ENCODE measurements at places on chromosomes 6 and 20.
A peak's percentile ranks its signal among the peaks of the same experiment; 100 is the strongest.

GRCh38 chr6:132236281-132236680 is 165.0 kb downstream of the MOXD1 start:
- no peak for DNase-seq

- peak; percentile 44 for DNase-seq
These were observed 8.6 kb downstream of the ADTRP start for GRCh38 chr6:11769811-11770545.

DNA sequence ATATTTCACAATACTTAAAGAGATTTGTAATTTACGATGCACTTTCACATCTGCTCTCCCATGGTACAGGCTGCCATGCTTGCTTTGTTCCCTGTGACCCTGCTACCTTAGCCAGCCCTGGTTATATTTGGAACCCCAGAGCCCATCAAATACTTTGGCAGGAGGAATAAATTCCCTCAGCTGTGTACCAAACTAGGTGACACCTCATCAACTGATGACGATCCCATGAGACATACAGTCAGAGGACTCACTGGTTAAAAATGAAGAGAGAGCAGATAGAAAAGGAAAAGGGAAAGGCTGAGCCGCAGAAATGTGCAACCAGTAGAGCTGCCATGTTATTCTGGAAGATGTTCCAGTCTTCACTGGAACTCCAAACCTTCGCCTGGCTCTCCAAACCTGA is 120.0 kb downstream of the SIM1 start:
- no peak for DNase-seq

- DNase-seq: no peak
These were observed 496.0 kb upstream of the ADGRB3 start for GRCh38 chr6:68139130-68139529.

DNA sequence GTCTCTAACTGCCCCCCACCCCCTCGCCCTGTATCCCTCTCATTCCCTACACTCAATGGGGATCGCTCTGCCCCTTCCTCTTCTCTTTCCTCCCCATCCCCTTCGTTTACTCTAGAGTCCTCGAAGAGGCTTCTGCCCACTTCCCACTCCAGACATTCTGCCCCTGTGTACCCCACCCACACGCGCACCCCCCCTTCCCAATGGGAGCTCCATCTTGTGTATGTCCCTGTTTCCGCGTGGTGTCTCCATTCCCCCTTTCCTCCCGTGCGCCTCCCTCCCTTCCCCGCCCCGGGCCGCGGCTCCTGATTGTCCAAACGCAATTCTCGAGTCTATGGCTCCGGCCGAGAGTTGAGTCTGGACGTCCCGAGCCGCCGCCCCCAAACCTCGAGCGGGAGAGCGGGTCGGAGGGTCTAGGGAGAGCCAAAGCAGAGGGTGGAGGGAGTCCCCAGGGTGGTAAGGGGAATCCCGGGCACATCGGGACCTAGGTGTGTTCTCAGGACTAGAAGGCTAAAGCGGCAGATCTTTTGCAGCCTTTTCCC is 679 bp upstream of the RING1 start:
- peak; percentile 54 for DNase-seq

DNA sequence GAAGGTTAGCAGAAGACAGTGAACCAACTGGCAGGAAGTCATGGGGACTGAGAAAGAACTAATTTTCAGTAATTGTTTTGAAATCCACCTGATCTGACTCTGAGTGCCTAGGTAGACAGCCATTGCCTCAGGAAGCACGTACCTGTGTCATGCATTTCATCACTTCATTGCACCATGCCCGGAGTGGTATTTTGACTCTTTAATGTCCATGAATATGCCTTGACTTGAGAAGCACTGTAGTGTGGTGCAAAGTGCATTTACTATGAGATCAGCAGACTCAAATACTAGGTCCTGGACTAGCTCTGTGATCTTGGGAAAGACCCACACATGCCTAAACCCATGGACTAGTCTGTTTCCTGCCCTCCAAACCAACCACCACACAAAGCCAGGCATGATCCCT is 370.9 kb upstream of the MARCKS start:
- no peak for DNase-seq

GRCh38 chr6:148525453-148525852 is 182.8 kb downstream of the SASH1 start:
- DNase-seq: no peak

DNA sequence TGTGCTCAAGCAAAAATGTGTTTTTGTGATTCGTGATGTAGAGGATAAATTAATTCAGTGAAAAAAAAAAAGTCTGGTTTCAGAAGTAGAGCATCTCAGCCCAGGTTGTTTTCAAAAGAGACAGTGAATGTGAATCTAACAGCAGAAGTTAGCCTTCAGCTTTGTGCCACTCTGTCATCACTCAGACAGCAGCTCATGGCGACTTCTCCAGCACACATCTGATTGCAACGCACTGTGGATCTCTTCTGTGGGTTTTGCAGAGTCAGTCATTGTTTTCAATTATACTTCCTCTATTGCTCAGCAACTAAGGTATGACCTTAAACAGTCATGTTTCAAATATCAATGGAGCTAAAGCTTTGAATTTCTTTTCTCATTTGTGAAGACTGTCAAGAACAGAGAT is 335.5 kb upstream of the POU3F2 start:
- DNase-seq: no peak

DNA sequence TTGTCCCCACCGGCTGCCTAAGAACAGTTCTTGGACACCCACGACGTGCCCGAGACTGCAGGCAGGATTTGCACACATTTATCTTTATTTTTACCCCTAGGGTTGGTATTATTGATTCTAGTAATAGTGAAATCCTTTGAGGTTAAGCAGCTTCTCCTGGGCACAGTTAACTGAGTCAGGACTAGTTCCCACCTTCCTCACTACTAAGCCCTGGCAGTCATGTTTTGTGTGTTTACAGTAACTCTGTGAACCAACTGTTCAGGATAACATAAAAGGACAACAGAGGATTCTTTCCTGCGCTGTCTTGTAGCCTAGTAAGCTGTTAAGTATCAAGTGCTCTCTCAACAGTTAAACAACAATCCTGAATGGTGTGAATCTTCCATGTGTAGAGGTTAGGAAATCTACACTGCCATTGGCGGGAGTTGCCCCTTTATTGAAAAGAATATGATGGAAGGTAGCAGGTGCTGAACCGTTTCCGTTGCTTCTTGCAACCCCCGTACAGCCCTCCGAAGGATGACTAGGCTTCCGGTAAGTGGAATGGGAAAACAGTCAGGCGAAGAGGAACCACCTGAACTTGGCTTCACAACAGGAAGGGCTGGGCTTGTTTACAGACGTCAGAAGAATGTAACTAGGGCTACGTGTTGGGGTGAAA is 979 bp upstream of the SOD2 start:
- DNase-seq: no peak

DNA sequence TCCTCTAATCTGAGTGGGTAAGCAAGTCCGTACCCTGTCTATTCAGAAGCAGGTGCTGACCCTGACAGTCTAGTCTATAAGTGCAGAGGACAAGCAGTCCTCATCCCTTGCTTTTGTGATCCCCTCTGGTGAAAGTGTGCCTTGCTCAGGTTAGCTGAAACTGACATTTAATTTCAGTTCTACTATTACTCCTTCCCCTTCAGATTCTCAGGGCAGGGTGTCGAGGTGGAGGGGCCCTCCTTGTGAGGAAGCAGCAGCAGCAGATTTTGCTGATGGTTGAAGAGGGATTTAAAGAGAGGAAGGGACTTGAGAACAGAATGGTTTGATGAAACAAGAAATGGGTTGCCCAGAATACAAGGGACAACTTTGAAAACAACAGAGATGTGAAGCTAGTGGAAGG is 309.3 kb downstream of the CLIC5 start:
- DNase-seq: no peak

- peak; percentile 71 for DNase-seq
These were observed 79.6 kb downstream of the RPS12 start for GRCh38 chr6:132893772-132894490.

DNA sequence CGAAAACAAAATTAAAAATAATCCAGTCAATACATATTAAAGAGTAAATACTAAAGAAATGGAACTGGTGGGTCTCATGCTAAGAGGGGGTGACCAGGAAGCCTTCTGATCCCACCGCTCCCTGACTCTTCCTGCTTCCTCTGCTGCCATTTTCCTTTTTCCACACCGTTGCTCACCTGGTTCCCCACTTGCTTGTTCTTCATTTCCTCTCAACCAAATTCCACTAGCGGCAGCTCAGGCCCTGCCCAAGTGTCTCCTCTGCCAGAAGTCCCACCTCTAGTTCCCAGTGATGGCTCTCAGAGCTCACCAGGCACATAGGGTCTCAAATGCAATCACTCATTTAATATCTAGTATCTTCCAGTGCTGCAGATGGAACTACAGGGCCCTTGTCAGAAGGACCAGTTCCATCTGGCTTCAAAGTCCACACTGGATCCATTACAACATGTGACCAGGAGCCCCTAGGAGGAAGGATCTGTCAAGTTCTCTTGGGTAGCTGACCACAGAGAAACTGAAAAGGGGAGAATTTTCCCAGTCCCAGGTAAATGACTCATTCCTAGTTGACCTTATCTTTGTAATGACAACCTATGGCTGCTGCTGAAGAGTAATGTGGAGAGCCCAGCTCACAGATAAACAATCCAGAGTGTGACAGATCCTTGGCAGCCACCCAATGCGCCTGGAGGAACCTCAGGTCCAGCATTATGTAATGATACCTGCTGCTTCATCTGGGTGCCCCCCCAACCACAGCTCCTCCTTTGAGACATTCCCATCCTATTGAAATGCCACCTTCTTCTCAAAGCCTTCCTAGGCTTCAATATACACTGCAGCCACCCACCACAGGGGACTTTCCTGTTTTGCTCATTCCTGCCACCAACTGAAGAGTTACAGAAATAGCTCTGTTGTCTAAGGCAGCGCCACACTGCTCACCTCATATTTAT is 38.2 kb downstream of the ELMO2 start:
- DNase-seq: no peak

DNA sequence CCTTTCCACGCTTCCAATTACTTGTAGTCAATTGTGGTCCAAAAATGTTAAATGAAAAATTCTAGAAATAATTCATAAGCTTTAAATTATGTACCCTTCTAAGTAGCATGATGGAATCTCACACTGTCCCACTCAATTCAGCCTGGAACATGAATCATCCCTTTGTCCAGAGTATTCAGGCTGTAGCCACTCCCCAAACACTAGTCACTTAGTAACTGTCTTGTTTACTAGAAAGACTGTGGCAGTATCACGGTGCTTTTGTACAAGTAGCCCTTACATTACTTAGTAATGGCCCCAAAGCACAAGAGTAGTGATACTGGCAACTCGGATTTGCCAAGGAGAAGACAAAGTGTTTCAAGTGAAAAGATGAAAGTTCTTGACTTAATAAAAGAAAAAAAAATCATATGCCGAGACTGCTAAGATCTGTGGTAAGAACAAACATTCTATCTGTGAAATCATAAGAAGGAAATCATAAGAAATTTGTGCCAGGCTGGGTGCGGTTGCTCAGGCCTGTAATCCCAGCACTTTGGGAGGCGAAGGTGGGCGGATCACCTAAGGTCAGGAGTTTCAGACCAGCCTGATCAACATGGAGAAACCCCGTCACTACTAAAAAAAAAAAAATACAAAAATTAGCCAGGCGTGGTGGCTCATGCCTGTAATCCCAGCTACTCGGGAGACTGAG is 168.5 kb upstream of the SIM1 start:
- DNase-seq: no peak

DNA sequence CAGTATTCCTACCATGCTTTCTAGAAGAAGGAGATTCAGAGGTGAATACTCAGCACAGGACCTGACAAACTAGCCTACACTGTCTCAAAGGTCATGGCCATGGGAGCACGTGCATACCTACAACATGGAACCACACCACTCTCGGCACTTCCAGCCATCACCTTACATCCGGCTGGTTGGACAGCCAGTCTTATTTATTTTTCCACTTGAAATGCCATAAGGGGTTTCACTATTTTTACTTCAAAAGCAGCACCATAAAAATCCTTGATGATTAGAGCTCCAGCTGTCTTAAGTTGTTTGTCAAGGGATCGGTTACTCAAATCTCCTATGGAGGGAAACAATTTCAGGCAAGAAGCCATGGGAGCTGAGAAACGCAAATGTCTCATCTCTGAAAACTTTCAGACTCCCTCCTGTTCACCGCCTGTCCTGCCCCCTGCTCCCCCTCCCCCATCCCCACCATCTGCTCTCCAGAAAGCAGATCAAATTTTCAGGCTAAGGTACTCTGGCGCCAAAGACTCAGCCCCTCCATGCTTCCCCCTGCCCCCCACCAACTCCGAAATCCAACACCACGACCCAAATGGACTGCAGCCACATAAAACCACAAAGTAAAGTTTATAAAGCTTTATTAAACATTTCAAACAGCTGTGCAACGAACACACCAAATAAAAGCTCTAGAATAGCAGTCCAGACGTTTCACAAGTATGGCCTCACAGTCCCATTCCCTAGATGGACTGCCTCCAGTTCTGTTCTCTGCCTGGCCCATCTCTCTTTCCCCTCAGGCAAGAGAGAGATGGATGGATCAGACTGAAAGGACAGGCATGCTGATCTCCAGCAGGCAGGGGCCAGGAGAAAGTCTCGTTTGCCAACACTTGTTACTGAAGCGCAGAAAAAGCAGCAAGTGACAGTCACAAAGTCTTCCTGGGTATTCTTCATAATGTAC is 4.0 kb upstream of the NNAT start:
- no peak for DNase-seq

DNA sequence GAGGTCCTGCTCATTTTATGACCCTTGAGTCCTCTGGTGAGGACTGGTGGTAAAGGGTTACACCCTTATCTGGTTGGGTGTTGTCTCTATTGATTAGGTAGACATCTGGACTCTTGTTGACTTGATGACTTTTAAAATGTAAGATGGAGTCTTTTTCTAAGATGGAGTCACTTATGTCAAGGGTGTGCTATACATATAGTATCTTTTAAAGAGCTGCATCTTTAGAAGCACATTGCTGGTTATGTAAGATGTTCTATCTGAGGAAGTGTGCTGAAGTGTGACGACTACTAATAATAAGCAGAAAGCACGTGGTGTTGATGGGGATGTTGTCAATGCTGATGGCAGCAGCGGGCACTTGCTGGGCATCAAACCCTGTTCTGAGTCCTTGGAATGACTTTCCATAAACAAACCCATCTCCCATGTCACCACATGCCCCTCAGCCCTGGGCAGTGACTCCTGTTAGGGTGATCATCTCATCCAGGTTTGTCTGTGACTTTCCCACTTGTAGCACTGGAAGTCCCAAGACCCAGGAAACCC is 229.6 kb downstream of the EYA2 start:
- DNase-seq: no peak

DNA sequence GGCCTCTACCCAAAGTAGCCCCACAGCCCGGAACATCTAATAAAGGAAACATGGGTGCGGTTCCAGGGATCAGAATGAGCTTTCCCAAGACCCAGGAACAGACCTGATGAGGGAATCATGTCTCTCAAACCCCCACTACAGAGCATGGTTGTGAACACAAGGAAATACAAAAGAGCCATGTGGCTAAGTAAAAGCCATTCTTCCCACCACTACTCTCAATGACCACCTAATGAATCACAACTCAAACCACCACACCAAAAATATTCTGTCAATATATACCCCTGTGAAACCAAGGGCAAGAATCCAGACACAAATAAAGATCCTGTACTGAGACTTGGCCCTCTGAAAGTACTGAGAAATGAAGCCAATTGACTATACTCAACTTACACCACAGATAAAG is 20.9 kb upstream of the COL21A1 start:
- no peak for DNase-seq

Measured in NCI-H526 (cell line).